ENCODE measurements at places on chromosomes 5 and 9.

- DNase-seq: no peak
These were observed 245.1 kb upstream of the ISL1 start for GRCh38 chr5:51138164-51138563.

DNA sequence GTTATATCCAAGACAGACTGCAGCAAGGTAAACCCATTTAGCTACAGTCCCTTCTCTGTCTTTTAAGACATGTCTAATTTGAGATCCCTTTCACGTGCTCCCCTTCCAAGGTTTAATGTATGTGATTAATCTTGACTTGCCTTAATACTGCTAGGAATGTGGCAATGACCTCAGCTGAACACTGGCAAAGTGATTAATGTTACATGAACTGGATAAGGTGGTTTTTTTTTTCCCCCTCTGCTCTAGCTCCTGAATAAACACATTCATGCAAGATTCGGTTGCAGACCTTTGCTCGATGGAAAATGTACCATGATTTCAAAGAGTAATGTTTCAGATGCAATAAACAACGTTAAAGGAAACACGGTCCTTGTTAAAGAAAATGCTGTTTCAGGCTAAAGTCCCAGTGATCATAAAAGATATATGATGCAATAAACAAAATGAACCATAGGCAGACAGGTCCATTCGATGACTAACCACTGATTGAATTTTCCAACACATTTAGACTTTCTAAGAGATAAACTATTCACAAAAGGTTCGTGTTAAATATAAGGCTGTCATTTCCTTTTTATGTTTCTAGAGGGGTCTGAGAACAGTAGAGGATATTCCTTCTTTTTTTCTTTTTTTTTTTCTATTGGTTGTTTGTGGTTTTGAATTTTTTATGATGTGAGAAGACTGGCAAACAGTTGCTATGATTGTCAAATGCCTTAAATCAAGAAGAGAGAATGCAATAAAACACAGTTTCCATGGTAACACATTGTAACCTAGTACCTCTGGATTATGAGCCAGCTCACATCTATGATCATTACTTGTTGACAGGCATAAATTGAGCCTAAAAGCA is 44.7 kb upstream of the ZNF608 start:
- peak; percentile 20 for DNase-seq

- DNase-seq: no peak
These were observed 540.9 kb downstream of the KIF4B start for GRCh38 chr5:155554500-155554899.

DNA sequence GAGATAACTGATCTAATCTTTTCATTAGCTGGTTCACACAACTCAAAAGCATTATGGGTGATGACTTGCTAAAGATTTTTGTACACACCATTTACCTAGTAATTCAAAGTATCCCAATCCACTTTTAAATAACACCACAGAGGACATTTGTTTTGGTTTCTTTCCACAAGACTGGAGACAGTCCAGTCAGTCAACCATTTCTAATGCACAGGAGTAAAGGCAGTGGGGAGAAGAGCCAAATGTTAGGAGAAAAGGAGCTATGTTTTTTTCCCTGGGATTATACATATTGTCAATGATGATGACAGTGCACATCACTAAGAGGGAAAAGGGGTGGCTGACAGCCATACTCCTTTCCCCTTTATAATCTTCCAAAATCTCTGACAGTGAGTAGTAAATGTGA is 240.9 kb downstream of the GABRB2 start:
- no peak for DNase-seq

DNA sequence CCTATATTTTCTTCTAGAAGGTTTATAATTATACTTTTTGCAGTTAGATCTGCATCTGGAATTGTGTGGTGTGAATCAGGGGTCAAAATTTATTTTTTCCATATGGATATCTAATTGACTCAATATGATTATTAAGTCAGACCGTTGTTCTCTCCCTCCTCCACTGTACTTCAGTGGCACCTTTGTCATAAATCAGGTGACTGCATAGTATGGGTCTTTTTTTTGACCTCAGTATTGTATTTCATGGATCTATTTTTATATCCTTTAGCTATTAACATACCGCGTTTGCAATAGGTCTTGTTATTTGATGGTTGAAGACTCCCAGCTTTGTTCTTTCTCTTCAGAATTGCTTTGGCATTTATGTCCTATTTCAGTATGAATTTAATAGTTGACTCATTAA is 107.4 kb downstream of the BOD1 start:
- DNase-seq: no peak

Data from NCI-H2081 (cell line).